ENCODE measurements at places on chromosomes 11 and 22.

DNA sequence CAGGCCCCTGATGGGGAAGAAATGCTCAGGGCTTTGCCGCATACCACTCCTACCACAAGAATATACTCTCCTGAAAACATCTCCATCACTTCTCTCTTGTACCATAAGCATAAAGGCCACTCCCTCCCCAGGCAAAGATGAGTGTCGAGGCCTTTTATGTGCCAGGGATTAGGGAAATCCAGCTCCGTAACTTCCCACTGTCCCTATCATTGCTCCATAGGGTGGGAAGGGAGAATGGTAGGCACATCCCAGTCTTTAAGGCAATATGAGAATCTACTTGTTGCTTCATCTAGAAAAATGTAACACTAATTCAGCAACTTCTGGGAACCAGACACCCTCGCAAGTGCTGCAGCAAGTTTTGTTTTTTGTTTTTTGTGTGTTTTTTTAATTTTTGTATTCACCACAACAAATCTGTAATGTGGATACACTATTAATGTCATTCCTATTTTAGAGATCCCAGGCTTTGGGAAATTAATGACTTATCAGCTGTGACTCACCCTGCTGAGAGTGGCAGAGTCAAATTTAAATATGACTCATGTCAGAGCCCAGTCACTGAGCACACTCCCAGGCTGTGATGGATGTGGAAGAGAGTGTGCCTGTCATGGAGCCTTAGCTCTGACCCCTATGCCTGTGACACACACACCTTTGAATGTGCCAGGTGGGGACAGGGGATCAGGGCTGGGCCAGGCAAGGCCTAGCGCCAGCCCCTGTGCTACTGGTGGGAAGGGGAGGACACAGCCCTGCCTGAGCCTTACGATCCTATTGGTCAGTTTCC is 23.4 kb downstream of the PANX1 start:
- DNase-seq, result no peak

- no peak for DNase-seq
These were observed 39.2 kb upstream of the KLHL35 start for GRCh38 chr11:75472081-75472732.

- peak; percentile 26 for DNase-seq
These were observed 703 bp downstream of the ABTB2 start for GRCh38 chr11:34356913-34357700.

GRCh38 chr22:33780531-33781136 is 139.6 kb downstream of the LARGE1 start:
- no peak for DNase-seq

DNA sequence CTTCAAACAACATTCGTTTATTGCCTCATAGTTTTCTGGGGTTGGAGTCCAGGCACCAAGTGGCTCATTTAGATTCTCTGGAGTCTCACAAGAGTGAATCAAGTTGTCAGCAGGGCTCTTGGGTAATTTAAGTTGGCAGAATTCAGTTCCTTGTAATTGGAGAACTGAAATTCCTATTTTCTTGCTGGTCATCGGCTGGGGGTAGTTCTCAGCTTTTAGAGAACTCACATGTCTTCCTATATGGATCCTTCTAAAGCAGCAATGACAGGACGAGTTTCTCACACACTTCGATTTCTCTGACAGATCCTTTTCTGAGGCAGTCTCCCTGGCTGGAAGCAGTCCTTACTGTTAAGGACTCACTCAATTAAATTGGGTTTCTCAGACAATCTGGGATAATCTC is 17.3 kb upstream of the OOSP4B start:
- no peak for DNase-seq

DNA sequence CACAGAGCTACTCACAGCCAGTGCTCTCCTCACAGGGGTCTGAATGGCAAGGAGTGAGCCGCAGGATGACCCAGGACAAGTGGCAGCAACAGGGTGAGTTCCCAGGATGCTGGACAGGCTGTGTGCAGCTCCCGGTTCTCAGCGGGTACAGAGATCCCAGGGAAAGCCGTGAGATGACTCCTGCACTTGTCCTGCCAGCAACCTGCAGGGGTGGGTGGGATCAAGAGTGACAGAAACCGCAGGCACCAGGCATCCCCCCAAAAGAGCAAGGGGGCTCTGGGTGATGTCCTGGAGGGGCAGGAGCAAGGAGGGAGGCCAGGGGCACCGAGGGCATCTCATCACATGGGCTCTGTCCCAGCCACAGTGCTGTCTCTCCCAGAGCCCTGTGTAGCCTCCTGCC is 15.9 kb upstream of the PRODH start:
- DNase-seq, result no peak

- no peak for DNase-seq
These were observed 9.8 kb upstream of the BARX2 start for GRCh38 chr11:129365816-129366215.
